ENCODE measurements at places on chromosomes 12 and 14.

GRCh38 chr14:73124180-73124894 is 12.0 kb upstream of the PSEN1 start:
- DNase-seq, result no peak

DNA sequence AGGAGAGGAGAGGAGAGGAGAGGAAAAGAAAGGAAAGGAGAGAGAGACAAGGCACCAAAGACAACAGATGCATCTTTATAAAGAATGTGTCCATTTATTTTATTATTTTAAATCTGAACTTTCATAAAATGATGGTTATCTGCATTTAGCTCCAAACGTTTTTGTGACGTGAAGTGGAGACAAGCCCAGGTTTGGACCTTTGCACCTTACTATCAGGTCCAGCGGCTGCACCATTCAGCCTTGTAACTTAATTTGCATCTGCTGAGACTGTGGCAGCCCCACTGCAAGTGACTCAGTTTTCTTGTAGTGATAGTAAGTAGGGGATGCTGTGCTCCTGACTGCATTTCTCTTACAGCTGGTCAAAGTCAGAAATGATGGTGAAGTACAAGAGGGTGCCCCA is 130.7 kb downstream of the NTF3 start:
- no peak for DNase-seq

DNA sequence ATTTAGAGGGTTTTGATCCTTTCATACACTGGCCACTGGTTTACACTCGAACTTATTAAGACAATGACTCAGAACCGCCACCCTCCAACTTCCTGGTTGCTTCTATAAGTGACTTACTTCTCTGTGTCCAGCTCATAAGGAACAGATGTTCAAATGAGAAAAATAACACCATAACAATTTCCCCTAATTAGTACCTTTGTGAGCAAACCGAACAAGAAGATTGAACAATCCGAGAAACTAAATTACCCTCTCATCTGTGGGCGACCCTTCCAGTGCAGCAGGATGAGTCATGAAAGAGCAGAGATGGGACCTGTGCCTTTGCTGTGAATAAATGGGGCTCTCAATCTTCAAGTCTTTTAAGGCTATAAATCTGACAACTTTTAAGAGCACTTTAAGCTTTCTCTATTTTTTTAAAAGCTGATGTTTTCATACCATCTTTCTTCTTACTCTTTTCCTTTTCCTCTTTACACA is 146.8 kb upstream of the RASSF8 start:
- DNase-seq, result peak; percentile 67

GRCh38 chr14:39467889-39468524 is 35.8 kb upstream of the FBXO33 start:
- peak; percentile 19 for DNase-seq

GRCh38 chr14:89719366-89720075 is 235.0 kb downstream of the EFCAB11 start:
- DNase-seq, result peak; percentile 52

GRCh38 chr14:74905595-74906142 is 17.4 kb downstream of the RPS6KL1 start:
- peak; percentile 72 for DNase-seq

GRCh38 chr14:54756656-54757392 is 145.8 kb downstream of the GCH1 start:
- no peak for DNase-seq

GRCh38 chr14:99930420-99931274 is 134.6 kb upstream of the EVL start:
- no peak for DNase-seq

GRCh38 chr14:33992274-33993007 is 41.6 kb upstream of the EGLN3 start:
- DNase-seq, result no peak

- no peak for DNase-seq
Observed at GRCh38 chr12:70756118-70756517, 118.9 kb upstream of the PTPRB start.

DNA sequence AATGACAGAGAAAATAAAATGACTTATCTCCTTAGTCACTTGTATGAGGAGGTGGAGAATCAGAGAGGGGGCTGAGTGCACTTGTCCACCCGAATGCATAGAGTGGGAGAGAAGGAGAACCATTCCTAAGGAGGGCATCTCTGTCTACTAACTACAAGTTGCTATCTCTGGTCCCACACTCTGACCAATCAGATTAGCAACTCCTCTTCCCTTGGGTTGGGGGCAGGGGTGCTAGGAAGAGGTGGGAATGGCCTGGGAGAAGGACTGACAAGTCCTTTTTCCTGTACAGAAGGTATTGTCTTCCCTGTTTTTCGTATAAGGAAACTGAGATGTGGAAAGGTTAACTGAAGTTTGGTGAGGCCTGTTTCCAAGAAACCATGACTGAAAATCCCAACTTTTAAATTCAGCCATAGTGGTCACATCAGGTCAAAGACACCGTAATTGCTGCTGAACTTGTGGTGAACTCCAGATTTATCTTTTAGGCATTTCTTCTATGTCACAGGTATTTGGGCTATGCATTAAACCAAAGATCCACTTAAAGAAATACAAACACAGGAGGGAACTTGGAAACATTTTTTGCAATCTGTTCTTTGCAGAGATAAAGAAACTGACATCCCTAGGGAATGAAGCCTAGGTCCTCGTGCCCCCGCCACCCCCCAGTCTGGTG is 207.8 kb downstream of the CRADD start:
- no peak for DNase-seq

DNA sequence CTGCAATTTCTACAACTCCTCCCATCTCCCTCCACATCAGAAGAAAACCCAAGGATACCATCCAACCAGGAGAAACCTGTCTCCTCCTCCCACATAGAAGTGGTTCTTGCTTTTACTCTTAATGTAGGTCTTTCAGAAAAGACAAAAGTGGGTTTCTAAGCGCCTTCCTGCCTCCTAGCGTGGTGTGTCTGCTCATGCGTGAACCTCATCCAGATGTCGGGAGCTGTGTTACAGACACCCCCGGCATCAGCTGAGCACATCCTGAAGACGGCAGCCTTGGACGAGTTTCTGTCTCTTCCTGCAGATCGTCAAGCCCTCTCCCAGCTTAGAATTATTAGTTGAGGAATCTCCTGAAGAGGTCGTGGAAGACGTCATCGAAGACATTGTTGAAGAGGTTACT is 9.5 kb downstream of the LRRC43 start:
- no peak for DNase-seq

DNA sequence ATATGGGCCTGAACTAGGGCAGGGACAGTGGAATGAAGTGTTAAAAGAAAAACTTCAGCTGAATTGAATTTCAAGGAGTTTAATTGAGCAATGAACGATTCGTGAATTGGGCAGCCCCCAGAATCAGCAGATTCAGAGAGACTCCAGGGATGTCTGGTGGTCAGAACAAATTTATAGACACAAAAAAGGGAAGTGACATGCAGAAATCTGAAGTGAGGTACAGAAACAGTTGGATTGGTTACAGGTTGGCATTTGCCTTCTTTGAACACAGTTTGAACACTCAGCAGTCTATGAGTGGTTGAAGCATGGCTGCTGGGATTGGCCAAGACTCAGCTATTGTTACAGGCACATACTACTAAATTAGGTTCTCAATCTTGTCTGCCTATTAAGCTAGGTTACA is 9.7 kb upstream of the TBPL2 start:
- no peak for DNase-seq

GRCh38 chr14:67409461-67409860 is 2.5 kb downstream of the PLEK2 start:
- no peak for DNase-seq

GRCh38 chr12:118590406-118591150 is 214.2 kb downstream of the SUDS3 start:
- no peak for DNase-seq

DNA sequence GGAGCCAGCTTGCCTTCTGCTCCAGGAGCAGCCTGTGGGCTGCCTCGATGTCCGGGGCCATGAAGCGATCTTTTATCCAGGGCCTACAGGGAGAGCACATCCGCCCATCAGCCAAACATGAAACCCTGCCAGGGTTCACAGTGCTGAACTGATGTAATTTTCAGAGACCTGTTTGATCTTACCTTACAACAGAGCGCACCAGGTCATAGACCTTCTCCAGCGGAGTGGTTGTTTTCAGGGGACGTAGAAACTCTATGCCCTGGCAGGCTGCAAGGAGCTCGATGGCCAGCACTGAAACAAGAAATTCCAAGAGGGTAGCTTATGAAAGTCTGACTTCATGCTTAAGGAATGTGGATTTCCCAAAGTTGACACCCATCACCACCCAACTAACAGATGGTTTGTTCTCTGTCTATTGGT is 19.7 kb downstream of the HAL start:
- no peak for DNase-seq

GRCh38 chr14:73754911-73755360 is 40.8 kb upstream of the PNMA1 start:
- no peak for DNase-seq

- no peak for DNase-seq
Observed at GRCh38 chr12:24555730-24556129, 393.2 kb downstream of the BCAT1 start.

GRCh38 chr12:117188961-117189724 is 1.1 kb downstream of the FBXO21 start:
- peak; percentile 14 for DNase-seq

DNA sequence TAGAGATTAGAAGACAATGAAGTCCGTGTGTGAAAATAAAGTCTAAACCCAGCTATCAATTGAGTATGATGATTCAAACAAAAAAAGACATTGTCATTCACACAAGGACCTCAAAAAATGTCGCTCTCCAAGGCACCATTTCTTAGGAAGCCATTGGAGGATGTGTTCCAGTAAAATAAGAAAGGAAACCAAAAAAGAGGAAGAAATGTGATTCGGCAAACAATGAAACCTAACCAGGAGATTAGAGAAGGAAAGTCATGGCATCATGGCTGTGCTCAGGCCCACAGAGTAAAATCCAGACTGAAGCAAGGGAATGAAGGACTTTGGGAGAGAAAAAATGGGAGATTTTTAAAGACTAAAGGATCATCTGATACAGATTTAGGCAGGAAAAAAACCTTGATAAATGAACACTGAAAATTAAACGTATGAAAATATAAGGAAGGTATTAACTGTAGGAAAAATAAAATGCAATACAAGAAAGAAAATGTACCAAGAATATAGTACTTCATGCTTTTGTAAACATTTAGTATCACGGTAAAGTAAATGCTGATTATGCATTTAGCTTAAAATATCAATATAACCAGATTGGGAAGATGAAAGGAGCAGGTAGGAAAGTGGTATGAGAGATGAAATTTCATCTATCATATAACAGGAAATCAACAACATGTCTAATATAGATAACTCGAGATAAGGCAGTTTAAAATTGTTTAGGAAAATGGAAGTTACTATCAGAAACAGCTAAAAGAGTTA is 38.2 kb upstream of the MTHFD1 start:
- DNase-seq, result peak; percentile 94

DNA sequence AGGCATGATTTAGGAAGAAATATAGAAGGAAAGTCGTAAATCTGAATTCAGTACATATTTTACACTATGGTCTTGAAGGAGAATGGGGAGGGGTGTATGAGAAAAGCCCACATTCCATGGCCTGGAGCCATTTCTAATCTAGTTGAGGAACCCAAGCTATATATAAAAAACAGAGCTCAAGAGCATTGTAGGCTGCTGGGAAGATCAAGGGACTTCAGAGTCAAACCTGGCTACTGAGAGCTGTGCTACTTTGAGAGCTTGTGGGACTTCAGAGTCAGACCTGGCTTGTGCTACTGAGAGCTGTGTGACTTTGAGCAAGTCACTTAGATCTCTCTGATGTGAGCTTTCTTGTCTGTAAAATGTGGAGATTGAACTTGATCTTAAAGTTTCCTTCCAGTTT is 58.7 kb downstream of the TBK1 start:
- DNase-seq, result no peak

GRCh38 chr14:103949131-103949790 is 6.9 kb upstream of the RD3L start:
- peak; percentile 35 for DNase-seq

GRCh38 chr12:64893961-64894360 is 69.5 kb downstream of the TBC1D30 start:
- no peak for DNase-seq

DNA sequence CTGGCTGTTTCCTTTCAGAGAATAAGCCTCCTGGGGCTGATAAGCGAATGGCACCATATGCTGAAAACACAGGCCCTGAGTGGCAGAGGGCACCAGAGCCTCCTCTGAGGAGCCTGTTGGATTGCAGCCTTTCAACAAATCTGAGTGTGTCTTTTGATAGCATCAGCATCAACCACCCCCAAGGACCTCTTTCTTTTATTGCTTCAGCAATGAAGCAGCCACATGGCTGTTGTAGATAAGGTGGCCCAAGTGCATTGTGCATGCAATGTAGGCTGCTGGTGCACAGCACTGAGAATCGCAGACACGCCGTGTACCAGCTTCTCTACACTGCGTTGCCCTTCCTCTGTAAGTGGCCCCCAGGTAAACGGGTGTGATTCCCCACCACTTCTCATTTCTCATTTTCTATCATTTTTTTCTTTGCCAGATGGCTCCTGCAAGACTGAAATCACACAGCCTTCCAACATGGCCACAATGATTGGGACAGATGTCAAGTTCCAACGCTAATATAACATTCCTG is 191.7 kb downstream of the DAD1 start:
- DNase-seq, result no peak

- DNase-seq, result no peak
Observed at GRCh38 chr14:103688906-103689902, 26.0 kb downstream of the XRCC3 start.

DNA sequence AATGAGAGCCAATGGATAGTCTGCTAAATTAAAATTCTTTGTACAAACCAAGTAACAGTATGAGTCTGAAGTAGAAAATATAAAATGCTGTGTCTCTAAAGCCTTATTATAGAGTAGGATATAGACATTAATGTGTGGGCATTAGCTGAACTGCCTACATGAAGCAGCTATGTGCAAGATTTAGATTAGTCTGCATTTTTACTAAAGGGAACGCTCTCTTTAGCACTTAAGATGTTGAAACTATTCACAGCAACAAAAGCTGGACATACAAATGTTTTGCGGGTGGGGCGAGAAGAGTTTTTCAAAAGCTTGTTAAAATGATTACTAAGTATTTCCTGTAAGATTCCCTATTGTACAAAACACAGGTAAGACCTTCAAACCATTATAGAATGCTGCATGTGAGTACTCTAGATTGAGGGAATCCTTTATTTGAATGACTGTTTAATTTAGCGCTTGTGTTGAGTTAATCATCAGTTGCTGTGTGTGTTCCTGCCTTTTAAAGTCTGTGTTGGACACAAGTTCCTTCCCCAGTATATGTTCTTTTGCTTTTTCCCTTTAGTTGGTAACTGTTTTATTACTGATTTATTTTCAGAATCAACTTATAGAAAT is 87.1 kb downstream of the RAD52 start:
- no peak for DNase-seq

Data from suppressor macrophage treated with lipopolysaccharide for 1 hour (primary cell).